ENCODE measurements at places on chromosomes 4 and X.

GRCh38 chr4:26173619-26174018, 147.2 kb upstream of the RBPJ start:
- DNase-seq, result no peak

DNA sequence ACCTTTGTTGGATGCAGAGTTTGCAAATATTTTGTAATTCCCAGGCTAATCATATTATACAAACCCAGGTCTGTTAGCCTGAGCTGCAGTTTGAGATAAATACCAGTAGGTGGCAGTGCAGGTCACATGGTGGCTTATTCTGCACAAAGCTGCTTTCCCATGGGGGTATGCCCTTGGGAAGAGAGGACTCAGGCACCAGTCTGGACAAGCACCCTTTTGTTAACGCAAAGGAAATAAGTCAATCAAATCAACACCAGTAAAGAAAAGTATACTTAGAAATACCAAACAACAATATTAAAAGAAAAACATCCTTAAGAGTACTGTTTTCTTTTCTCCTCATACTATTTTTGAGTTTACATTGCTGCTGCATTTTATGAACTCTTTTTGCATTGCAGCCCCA, 389.0 kb upstream of the ZFP42 start:
- peak; percentile 79 for DNase-seq

DNA sequence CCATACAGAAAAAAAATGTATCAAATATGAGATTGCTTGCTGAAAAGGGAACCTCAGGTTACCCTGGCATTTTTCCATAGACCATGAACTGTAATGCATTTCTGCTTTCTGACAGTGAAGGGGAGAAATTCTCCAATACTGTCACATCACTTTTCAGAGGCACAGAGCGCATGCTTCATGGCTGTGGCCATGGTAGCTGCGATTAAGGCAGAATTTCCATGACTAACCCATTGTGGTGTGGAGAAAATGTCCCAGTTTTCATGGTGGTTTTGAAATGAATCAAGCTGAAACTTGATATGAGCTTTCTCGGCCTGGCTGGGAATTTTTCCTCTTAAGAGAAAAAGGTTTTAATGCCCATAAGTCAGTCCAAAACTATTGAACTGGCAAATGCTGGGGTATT, 39.5 kb upstream of the MAP3K15 start:
- no peak for DNase-seq

- peak; percentile 81 for DNase-seq
Observed at GRCh38 chrX:55489314-55490009, at the start of gene USP51. USP51 (minus strand) TSS chrX:55489848; CDS start chrX:55488939, 909 bp downstream.

DNA sequence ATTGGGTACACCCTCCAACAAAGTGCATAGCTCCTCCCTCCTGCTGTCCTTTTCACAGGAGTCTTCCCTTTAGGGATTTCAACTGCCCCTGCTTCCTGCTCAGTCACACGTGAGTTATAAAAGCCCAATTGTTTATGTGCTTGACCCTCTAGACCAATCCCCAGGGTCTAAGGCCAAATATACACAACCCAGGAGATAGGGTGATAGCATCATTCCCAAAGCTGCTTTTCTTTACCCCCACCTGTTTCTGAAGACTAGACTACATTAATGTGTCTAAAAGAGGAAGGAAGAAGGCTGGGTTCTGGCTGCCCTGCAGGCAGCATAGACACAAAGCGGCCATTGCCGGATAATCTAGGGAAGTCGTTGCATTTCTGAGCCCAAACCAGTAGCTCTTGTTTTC, 526.7 kb upstream of the FRG1 start:
- DNase-seq, result no peak

DNA sequence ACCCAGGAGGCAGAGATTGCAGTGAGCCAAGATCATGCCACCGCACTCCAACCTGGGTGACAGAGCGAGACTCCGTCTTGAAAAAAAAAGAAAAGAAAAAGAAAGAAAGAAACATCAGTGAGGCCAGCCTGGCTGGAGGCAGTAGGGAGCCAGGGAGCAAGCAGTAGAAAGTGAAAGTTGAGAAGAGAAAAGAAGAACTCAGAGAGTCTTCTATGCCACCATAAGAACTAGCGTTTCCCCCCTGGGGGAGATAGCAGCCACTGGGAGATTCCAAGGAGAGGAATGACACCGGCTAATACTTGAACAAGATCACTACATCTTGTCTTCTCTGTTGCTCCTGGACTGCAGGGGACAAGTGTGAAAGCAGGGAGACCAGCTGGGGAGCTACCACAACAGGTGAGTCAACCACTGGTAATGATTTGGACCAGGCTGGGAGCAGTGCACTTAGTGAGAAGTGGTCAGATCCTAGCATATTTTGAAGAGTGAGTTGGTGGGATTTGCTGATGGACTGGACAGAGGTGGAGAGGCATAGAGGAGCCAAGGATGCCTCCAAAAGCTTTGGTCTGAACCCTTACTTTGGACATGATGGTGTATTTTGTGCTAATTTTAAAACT, 33.4 kb downstream of the SLC2A9 start:
- DNase-seq, result peak; percentile 46

DNA sequence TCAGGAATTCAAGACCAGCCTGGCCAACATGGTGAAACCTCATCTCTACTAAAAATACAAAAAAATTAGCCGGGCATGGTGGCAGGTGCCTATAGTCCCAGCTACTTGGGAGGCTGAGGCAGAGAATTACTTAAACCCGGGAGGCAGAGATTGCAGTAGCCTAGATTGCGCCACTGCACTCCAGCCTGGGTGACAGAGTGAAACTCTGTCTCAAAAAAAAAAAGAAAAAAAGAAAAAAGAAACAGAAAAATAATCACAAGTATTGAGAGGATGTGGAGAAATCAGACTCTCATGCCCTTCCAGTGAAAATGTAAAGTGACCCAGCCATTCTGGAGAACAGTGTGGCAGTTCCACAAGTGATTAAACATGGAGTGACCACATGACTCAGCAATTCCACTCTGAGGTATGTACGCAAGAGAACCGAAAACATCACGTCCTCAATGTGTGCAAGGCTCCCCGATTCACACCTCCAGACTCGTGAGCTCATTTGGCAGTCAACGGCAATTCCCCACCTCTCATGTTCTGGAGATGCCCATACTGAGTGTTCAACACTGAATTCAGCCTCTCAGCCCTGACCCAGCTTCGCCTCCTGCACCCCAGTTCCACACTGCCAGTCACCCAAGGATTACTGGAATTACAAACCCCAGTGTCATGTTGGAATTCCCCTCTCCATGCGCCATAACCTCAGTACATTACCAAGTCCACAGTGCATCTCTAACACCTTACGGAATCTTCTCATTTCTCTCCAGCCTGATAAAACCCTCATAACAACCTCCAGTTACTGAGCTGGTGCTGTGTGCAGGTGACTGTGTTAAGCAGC, 21.1 kb downstream of the ACOX3 start:
- DNase-seq, result peak; percentile 2

GRCh38 chr4:143554728-143555597, 41.5 kb downstream of the SMARCA5 start:
- no peak for DNase-seq

GRCh38 chrX:102983205-102983604, 46.1 kb downstream of the RAB40AL start:
- DNase-seq, result no peak

DNA sequence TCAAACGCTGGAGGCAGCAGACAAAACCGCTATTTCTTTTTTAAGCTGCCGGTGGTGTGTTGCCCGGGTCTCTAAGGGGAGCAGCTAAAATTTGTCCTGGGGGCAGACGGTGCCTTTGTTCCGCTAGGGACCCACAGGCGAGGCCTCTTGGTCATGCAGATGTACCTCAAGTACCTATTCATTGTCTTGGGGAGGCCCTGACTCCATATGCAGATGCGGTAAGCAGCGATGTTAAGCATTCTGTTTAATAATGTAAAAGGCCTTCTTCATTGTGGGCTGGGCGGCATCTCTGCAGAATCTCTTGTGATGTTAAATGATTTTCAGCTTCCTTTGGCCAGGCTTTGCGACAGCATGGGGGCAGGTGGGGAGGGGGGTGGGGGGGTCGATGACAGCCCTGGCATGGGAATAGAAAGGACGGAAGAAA, 98.9 kb upstream of the PJA1 start:
- no peak for DNase-seq

DNA sequence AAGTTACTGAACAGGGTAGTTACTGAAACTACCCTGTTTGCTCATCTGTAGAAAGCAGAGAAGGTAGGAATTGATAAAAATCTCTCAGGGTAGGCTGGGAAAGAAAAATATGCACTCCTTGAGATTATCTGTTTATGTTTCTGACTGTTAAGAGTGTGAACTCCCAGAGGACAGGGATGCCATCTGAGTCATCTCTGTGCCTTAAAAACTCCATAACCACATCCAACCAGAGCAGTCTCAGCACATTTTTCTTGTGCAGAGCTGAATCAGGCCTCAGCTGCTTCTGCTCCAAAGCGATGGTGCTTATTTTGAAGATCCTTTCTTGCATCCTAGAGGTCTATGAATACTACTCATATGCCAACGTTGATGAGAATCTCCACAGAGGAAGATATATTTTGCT, 9.9 kb downstream of the CENPVL3 start:
- no peak for DNase-seq

GRCh38 chr4:141132072-141132708, 1.1 kb downstream of the RNF150 start:
- no peak for DNase-seq

- no peak for DNase-seq
Observed at GRCh38 chrX:131918839-131919238, 104.3 kb upstream of the STK26 start.

- peak; percentile 70 for DNase-seq
Observed at GRCh38 chr4:105619188-105619931, 66.9 kb downstream of the ARHGEF38 start.

DNA sequence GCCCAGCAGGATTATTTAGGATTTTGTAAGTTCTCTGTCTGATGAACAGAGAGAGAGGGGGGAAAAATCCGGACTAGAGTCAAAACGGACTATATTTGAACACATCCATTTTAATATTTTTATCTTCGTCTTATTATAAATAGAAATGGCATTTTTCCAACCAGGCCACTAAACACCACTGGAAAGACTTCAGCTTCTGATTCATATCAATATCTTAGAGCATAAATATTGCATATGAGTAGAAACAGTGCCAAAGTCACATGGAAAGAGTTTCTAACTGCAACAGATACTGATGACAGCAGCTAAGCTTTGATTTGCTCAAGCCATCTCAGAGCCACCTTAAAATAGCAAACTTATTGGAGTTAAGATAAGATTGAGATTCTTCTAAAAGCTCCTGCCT, 456 bp downstream of the PPARGC1A start:
- DNase-seq, result no peak

DNA sequence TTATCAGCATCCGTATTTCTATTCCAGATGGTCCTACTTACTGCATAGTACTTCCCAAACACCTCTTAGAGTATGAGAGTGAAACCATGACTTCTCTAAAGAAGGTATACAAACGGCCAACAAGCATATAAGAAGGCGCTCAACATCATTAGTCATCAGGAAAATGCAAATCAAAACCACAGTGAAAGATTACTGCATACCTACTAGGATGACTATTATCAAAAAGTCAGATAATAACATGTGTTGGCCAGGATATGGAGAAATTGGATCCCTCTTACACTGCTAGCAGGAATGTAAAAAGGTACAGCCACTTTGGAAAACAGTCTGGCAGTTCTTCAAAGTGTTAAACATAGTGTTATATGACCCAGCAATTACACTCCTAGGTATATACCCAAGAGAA, 215.3 kb upstream of the CXorf66 start:
- DNase-seq, result no peak

- peak; percentile 72 for DNase-seq
Observed at GRCh38 chr4:16026160-16026761, 57.6 kb downstream of the PROM1 start.

DNA sequence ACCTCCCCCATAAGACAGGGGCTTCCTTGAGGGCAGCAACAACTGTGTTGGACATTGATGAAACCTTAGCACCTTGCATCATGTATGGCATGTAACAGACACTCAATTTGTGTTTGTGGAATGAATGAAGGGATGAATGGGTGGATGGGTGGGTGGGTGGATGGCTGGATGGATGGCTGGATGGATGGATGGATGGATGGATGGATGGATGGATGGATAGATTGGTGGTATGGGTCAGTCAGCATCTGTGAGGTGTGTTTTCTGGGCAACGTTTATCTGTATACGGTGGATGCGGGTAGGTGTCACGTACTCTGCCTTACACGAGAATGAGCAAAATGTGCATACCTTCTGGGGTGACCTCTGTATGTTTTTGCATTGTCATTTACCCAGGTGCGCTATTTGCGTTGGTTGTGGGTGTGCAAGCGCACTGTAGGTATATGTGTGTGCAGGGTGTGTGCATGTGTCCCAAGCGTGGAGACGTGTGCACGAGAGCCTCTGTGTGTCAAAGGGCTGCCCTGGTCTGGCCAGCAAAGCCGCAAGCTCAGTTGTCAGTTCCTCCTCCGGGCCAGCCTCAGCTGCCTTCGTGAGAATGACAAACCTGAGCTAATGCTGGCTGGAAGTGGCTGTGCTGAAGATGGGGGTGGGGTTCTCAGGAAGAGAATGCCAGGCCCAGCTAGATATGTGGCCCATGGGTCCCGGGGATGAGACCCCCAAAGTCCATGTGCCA, 26.5 kb downstream of the ELF4 start:
- peak; percentile 83 for DNase-seq

Measured in OCI-M1 (cell line).